Stimulated activated CD8-positive, alpha-beta memory T cell treated with anti-CD3 and anti-CD28 coated beads, Interleukin-4, amount 100 ng/mL, for 1 hour (primary cell): ENCODE measurements at places on chromosomes 3 and 15.

GRCh38 chr3:39934696-39935095 lies 125.3 kb downstream of the MYRIP start:
- no peak for DNase-seq

DNA sequence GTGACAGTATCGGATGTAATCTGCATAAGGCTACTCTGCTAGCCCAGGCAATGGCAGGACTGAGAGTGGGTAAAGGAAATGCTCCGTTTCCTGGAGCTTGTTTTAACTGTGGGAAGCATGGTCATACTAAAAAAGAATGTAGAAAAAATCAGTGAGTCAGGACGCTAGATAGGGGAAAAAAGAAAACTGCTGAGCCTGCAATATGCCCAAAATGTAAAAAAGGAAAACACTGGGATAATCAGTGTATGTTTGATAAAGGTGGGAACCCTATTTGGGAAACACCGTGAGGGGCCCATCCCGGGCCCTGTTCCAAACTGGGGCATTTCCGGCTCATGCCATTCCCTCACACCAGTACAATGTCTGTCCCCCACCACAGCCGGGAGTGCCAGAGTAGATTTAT lies 775.8 kb downstream of the ZPLD1 start:
- DNase-seq = no peak

DNA sequence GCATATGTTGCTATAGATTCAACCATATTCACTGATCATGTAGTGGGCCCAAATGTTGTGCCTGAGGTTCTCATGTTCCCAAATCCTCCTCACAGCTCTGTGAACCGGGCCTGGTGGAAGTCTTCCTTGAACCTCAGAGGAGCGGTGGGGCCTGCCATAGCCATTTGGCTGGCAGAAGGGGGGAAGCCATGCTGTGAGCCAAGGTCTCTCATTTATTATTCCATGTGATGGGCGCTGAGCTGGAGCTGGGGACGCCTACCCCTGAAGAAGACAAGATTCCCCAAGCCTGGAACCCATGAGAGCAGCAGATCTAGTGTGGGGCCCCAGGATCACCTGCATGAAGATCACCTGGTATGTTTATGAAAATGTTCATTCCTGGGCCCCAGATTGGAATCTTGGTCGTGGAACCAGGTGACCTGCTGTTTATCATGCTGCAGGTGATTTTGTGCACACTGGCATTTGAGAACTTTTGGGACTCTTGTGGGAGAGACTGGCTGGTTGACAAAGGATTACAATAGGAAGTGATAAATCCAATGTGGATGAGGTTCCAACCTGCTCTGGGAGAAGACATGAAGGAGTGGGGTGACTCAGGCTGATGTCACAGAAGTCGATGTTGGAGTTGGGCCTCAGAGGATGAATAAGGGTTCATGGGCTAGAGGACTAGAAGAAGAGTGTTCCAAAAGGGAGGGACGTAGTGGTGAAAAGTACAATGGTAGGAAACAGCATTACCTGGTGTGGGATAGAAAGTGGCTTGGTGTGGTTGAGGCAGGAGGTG lies 102.1 kb downstream of the ASB7 start:
- DNase-seq = no peak

- no peak for DNase-seq
These were observed 708 bp upstream of the PTPN23 start for GRCh38 chr3:47380026-47380600.

DNA sequence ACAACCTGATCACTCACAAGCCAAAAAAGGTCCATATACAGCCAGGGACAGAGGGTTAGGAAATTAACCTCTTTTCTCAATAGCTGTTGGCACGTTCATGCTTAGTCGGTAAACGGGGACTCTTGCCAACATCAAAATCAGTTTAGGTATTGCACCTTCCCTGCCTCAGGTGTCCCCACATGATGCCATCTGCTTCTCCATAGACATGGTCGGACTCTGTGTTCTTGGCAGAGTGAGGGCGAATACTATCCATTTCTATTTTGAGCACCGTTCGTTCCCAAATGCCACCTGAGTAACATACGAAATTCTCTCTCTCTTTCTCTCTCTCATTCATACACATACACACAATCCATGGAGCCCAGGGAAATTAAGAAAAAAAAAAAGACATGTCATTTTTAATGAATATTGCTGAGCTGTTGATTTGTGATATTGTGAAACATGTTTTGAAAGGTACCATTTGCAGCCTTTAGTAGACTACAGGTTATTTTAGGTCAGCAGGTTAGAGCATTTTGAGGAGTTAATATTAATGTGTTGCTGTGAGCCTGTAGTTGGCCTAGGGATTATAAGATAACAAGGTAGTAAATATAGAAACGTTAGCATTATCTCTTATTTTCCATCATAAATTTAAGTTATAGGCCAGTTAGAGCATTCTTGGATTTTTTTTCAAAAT lies 78.5 kb downstream of the GHSR start:
- no peak for DNase-seq

DNA sequence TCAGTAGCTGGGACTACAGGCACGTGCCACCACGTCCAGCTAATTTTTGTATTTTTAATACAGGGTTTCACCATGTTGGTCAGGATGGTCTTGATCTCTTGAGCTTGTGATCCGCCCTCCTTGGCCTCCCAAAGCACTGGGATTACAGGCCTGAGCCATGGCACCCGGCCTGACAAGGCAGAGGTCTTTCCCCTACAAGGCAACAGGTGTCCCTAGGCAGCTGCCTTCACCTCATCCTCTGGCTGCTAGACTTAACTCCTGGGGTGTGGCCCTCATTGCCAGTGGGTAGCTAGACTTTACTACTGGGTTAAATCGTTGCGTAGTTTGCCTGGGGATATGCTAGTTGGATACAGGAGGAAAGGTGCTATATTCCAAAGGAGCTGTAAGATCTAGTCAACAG lies 81.4 kb downstream of the CHRD start:
- no peak for DNase-seq

DNA sequence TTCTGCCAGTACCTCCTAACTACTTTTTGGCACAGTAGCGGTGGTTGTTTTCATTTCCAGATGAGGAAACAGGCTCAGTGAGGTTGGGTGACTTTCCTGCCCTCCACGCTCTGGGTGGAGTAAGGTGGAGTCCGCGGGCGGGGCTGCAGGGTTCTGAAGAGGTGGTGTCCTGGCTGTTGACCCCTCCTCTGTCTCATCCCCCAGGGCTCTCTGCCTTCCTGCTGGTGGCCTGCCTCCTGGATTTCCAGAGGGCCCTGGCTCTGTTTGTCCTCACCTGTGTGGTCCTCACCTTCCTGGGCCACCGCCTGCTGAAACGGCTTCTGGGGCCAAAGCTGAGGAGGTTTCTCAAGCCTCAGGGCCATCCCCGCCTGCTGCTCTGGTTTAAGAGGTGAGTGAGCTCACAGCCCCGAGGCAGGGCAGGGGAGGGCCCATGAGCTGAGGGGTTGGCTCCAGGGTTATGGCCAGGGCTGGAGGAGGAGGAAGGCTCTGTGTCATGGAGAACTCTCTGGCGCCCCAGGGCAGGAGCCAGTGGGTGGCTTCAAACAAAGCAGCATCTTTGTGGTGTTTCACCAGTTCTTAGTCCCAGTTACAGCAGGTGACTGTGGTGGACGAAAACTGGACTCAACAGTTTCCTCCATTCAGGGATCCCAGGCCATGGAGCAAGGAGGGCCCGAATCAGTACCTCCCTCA lies 10.4 kb downstream of the SLC28A1 start:
- no peak for DNase-seq

GRCh38 chr15:101795455-101795854 lies 7.9 kb upstream of the OR4F6 start:
- DNase-seq = no peak
